ENCODE measurements at places on chromosomes 13 and 19.

- no peak for DNase-seq
Measured at GRCh38 chr13:43470610-43471009, 316.2 kb downstream of the ENOX1 start.

GRCh38 chr13:73224703-73225102, 165.9 kb downstream of the KLF5 start:
- no peak for DNase-seq

- no peak for DNase-seq
Measured at GRCh38 chr19:46299004-46299509, 2.2 kb downstream of the HIF3A start.

DNA sequence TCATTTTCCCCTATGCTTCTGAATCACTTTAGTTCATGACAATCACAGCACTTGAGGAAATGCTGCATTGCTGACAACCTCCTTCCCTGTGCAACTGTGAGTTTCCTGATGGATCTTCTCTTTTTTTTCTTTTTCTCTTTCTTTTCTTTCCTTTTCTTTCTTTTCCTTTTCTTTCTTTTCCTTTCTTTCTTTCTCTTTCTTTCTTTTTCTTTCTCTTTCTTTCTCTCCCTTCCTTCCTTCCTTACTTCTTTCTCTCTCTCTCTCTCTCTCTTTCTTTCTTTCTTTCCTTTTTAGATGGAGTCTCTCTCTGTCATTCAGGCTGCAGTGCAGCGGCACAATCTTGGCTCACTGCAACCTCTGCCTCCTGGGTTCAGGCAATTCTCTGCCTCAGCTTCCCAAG, 247.9 kb upstream of the HTR2A start:
- DNase-seq, result no peak

GRCh38 chr19:12993562-12993961, 1.7 kb upstream of the NFIX start:
- no peak for DNase-seq

GRCh38 chr19:40379446-40380198, 10.4 kb downstream of the HIPK4 start:
- no peak for DNase-seq

DNA sequence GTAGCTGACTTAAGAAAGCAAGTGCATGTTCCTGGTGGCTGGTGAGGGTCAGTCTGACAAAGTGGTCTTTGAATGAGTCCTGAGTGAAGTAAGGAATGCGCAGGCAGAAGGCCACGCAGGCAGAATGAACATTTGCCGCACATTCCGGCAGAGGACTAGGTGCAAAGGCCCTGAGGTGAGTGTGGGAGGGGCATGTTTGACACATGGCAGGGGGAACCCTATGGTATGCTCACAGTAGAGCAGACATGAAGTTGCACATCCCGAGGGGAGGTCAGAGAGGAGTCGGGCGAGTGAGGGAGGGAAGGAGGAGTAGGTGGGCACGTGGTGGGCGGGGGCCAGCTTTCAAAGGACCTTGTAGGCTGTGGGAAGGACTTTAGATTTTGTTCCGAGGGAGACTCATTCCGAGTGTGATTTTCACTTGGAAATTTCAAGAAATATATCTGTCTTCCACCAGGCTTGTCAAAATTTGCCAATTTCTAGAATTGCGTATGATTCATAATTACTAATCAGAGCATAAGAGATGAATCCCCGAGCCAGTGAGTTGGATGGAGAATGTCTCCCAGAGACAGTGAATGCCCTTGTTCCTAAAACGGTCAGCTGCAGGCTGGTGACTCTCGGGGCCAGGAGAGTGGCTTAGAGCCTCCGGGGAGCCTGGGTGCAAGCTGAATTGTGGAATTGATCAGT, 40.3 kb downstream of the ERICH6B start:
- DNase-seq, result no peak

DNA sequence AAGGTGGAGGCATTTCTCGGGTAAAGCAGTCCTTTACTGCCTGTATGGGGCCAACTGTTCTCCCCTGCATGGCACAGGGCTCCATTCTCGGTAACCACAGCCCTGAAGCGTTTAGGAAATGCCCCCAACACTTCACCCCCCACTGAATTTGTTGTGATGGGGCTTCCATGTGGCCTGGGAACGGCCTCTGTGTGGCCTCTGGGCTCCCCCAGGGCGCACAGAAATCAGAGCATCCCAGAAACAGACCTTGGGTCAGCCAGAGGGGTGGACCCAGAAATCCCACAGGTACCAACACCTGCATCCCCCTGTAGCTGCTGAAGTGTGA, 153.7 kb upstream of the VSTM2B start:
- DNase-seq, result no peak

DNA sequence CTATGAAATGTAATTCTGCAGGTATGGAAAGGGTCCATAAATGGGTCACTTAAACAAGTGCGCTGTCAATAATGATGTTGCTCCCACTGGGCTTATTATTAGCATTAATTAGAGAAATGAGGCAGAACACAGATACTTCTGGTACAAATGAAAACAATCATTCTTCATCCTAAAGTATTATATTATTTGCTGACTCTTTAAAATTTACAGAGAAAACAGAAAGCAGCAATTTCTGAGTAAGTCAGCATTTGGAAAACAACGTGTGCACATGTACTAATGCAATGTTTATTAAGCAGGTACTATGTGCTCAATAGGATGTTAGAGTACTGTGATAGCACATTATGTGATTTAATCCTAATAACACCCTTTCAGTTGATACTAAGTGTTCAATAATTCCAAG, 2.4 kb upstream of the ZNF676 start:
- no peak for DNase-seq

GRCh38 chr19:3115916-3116602, 19.8 kb upstream of the GNA15 start:
- no peak for DNase-seq

GRCh38 chr19:778910-779653, 18.2 kb upstream of the PTBP1 start:
- DNase-seq, result no peak

- no peak for DNase-seq
Measured at GRCh38 chr19:21084343-21084742, 2.3 kb downstream of the ZNF714 start.

DNA sequence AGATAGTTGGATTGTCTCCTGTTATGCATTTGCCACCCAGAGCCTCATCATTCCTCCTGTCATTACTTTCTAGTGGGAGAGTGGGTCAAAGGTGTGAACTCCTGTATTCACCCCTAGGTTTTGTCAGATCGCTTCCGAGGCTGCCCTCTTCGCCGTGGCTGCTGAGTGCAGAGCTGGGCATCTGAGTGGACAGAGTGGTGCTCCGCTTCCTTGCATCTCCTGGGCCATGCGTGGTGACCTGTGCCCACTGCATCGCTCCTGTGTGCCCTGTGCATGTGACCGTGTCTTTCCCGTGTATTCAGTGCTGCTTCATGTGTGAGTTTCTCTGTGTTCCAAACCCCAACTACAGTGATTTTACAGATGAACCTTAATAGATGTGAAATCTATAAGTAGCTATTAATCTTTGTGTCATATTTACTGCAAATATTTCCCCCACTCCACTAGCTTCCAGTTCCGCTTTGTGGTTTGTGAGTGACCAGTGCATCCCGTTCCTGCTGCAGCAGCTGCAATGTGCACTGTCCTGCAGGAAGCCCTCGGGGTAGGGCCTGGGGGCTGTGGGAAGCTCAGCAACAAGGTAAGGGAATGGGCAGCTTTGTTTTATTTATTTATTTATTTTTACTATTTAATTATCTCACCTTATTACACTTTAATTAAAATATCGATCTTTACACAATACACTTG, 53.1 kb downstream of the C13orf46 start:
- DNase-seq, result no peak

DNA sequence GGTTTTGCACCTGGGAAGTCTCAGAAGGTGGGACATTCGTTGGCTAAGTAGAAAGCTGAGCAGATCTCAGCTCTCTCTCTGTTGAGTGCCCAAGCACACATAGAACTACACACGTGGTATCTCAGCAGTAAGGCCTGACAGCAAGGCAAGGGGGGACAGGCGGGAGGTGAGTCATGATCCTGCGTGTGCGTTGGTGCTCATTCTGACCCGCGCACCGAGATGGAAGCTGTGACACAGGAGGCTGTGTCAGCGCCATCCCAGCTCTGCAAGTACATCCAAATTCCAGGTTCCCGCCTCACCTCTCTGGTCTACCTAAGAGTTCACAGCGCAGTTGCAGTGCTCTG, 135.7 kb downstream of the USP12 start:
- DNase-seq, result no peak

GRCh38 chr13:27659145-27659865, 37.6 kb downstream of the POLR1D start:
- DNase-seq, result no peak

GRCh38 chr13:89066868-89067466, 1395.8 kb downstream of the SLITRK5 start:
- DNase-seq, result no peak

DNA sequence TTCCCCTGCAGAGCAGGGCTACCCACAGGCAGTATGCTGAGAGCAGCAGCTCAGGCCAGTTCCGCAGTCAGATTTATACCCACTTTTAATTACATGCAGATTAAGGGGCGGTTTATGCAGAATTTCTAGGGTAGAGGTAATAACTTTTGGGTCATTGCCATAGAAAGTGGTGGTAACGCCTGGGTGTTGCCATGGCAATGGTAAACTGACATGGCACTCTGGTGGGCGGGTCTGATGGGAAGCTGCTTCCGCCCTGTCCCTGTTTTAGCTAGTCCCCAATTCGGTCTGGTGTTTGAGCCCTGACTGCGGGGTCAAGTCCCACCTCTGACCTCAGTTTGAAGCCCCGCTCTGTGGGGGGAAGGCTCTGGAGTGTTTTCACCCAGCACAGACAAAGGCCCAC, 141.1 kb upstream of the VSTM2B start:
- DNase-seq, result no peak

DNA sequence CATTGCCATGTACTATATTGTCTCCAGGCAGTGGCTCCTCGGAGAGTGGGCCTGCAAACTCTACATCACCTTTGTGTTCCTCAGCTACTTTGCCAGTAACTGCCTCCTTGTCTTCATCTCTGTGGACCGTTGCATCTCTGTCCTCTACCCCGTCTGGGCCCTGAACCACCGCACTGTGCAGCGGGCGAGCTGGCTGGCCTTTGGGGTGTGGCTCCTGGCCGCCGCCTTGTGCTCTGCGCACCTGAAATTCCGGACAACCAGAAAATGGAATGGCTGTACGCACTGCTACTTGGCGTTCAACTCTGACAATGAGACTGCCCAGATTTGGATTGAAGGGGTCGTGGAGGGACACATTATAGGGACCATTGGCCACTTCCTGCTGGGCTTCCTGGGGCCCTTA, 624 bp downstream of the GPR32 start:
- DNase-seq, result no peak

DNA sequence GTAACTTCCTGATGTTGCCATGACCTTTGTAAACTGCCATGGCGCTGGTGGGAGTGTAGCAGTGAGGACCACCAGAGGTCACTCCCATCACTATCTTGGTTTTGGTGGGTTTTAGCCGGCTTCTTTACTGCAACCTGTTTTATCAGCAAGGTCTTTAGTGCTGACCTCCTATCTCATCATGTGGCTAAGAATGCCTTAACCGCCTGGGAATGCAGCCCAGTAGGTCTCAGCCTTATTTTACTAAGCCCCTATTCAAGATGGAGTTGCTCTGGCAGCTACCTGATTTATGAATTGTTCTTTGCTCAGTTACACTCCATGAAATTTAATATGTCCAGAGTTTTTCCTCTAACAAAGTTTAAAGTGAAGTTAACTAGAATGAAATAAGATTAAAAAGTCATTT, 4.6 kb upstream of the EPS15L1 start:
- no peak for DNase-seq

GRCh38 chr13:49214917-49215376, 5.2 kb upstream of the MLNR start:
- DNase-seq, result no peak

DNA sequence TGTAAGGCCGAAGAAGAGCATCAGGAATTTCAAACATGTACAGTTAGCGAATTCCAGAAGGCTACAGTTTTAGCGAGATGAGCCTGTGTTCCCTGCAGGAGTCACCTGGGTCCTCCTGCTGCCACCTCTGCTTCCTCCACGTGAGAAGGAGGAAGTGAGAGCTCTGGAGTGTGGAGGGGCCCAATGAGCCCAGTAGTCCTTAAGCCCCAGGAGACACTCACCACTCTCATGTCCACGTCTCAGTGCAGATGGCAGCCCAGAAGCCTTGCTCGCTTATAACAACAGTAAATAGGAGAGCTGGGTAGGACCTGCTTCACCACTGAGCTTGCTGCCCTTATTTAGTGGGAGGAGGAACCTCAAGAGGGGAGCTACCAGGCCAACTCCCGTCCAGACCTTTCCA, 44.3 kb downstream of the SERP2 start:
- DNase-seq, result no peak

GRCh38 chr19:5882421-5882968, 12.2 kb upstream of the FUT5 start:
- DNase-seq, result no peak

DNA sequence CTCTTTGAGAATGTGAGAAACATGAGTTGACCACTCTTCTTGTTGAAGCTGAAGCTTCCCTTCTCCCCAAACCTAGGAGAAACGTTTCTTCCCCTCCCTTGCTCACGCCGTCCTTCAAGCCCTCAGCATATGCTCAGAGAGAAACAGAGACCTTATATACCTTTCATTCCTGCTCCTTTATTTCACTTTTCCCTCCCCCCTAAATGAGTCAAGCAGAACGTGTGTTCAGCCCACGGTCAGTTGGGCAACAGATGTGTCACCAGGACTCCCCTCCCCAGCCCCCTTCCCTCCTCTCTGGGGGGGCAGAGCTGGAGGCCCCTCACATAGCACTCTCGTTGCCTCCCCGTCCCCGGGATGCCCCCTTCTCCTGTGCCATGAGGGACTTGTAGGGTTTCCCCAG, 8.6 kb downstream of the OR7C2 start:
- DNase-seq, result no peak

DNA sequence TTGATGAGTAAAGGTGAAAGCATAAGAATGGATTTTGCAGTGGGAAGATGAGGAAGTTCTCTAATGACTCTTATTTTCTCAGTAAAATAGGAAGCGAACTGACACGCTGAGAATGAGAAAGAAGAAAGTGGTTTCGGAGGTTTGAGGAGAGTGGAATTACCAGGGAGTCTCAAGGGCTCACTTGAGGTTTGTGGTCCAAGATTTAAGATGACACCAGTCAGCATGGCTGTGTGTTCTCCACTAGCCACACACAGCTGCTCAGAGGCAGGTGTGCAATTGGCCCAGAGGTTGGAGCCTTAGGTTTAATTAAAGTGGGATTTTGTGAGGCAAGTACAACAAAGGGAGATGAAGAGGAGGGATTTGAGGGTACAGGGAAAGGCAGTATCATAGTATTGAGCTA, 99.6 kb upstream of the NBEA start:
- DNase-seq, result no peak
